ENCODE measurements at places on chromosomes 6 and 20.

GRCh38 chr6:156174031-156174890 is 602.9 kb upstream of the ARID1B start:
- DNase-seq: no peak

GRCh38 chr6:28922004-28922820 is 1.6 kb downstream of the TRIM27 start:
- no peak for DNase-seq

- no peak for DNase-seq
These were observed 21.9 kb downstream of the ECT2L start for GRCh38 chr6:138817799-138818198.

DNA sequence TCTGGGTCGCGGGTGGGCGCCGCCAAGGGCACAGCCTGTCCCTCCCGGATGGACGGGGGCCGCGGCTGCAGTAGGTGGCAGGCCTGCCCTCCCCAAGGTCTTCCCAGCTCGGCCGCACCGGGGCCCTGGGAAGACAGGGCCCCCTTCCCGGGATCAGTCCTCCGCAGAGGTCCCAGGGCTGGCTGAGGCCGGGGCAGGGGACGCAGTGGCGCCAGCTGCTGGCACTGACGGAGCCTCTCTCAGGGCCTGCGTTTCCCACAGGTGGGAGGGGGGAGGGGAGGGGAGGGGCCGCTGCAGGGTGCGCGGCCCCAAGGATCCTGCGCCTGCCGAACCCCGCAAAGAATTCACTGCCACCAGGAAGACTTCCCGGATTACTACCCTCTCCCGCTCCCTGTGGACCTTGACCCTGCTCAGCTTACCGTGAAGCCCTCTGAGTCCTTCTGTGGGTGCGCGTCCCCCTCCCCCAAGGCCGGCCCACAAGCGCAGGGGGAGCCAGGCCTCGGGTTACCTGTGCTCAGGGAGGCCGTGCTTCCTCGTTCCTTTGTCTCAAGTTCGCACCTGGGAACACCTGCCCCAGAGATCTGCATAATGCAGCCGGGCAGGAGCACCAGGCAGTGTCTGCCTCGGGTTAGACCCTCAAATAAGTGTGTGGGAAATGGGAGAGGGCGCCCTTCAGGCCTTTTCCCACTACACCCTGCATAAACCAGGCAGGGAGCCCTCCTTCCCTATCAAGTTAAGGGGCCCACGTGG is 5.1 kb downstream of the LZTS3 start:
- DNase-seq: no peak

- peak; percentile 82 for DNase-seq
These were observed 95.5 kb downstream of the THBS2 start for GRCh38 chr6:169158174-169158573.

- peak; percentile 22 for DNase-seq
These were observed 97.6 kb downstream of the MRPL14 start for GRCh38 chr6:44029444-44030185.
